CD4-positive, alpha-beta T cell treated with Interleukin-4 for 1 hour (primary cell): ENCODE measurements at places on chromosomes 4 and X.

GRCh38 chr4:26473893-26474292, 16.4 kb downstream of the CCKAR start:
- DNase-seq: no peak

GRCh38 chr4:135256111-135256510, 1054.5 kb upstream of the PABPC4L start:
- DNase-seq: no peak

GRCh38 chr4:63308697-63309096, 1100.6 kb downstream of the TECRL start:
- no peak for DNase-seq

GRCh38 chrX:14964500-14964899, 91.3 kb downstream of the MOSPD2 start:
- no peak for DNase-seq

- no peak for DNase-seq
Observed at GRCh38 chr4:4772534-4772933, 86.9 kb upstream of the MSX1 start.

DNA sequence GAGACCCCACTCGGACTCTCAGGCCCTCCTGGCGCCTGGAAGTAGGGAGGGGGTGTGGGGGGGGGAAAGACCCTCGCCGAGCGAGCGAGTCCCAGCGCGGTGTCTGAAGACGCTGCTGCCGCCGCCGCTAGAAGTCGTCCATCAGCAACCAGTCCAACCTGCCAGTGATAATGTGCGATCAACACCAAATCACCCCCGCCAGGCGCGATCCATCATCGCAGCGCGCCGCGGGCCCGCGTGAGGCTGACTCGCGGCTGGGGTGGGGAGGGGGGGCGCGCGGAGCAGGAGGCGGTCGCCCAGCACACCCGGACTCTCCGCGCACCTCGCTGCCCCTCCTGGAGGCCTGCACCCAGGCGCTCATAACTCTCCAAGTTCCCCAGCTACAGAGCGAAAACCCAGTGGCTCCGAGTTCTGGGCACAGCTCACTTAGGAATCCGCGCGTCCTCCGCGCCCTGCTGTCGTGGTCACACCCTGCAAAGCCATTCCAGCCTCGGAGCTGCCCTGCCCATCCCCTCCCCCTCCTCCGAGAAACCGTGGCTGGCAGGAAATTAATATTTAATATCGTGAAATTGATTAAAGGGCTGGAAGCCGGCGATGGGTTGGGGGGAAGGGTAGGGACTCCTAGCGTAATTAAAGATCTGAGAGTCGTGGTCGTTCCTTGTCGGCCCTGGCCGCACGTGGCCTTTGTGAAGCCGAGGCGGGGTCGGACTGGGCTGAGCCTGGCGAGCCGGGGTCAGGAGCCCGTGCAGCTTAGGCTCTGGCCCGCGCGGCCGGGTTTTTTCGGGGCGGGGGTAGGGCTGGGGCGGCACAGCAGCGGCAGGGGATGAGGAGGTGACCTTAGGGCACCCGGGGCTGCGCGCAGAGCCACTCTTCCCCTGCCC, 58.1 kb upstream of the BCOR start:
- DNase-seq: no peak

- DNase-seq: no peak
Observed at GRCh38 chr4:170386511-170386910, 296.8 kb upstream of the AADAT start.

- no peak for DNase-seq
Observed at GRCh38 chr4:178871476-178871875, 1429.2 kb upstream of the AGA start.

DNA sequence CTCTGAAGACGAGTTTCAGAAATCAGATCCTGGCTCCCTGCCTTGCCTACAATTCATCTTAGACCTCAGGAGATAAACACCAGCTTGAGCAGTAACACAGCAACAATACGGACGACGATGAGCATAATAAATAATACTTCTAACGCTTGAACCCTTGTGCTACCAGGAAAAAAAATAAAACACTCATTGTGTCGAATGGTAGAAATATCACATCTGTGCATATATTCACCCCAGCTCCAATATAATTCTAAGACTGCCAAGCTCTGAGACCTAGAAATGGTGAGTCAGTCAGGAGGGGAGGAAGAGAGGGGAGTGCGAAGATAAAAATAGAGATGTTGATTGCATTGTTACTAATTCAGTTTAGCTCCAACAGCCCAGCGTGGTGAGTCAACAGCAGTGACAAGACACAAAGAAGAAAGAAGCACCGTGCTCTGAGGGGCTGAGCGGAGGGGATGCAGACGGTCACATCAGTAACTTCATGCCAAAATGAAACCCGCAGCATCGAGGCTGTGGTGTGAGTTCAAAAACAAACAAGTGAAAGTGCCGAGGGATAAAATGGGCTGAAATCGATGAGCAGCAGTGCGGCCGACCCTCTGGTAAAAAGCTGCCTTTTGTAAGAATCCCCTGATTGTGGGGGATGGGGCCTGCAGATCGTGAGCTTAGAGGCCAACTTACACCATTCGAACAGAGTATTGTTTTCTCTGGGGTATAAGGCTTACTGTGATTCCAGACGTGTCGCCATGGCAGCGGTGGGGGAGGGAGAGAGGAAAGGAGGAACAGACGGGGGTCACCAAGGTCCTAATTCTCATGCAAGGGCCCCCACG, 150.4 kb downstream of the MGST2 start:
- DNase-seq: peak; percentile 52

DNA sequence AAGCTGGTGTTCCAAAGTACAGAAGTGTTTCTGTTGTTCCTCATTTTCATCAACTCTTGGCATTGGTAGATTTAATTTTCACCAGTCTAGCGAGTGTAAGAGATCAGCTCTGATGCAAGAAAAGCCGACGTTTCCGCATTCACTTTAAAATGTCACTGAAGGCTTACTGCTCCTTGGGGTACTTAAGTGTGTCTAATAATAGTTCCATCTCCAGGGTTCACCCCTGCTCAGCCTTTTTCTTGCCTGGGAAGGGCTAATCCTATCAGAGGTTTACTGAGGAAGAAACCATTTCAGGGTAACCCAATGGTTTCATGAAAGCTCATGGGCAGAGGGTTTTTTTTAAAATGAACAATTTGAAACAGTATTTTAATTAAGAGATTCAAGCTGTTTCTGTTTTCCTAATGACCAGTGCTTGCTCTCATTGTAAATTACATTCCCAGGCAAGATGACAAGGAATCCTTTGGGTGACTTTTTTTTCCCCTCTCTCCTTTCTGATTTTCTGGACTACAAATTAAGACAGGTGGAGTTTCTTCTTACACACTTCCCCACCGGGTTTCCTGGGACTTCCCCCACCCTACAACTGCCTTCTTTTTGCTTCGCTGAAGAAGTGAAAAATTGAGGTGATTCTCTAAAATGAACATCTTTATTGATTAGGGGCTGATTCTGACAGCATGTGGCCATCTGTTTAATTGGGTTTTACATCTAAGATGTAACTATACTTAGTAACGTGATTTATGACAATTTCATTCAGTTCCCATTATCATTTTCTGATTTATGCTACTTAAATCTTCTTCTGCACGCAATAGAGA, 78.7 kb upstream of the CBLL2 start:
- no peak for DNase-seq

GRCh38 chr4:80526697-80527096, 191.2 kb downstream of the CFAP299 start:
- DNase-seq: no peak

DNA sequence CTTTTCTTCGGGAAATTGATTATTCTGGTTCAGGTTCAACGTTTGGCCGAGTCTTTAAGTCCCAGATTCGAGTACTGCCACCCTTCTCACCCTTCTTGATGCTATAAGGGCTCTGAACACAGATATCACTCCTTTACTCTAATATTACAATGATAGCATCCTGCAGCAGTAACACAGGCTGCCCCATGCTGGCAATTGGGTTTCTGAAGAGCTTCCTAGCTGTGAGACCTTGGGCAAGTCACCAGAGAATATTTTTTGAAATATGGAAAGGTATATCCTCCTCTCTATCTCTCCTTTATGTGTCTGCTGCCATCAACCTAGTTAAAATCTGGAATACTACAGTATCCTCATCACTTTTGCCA, 297 bp upstream of the MTMR8 start:
- DNase-seq: no peak

DNA sequence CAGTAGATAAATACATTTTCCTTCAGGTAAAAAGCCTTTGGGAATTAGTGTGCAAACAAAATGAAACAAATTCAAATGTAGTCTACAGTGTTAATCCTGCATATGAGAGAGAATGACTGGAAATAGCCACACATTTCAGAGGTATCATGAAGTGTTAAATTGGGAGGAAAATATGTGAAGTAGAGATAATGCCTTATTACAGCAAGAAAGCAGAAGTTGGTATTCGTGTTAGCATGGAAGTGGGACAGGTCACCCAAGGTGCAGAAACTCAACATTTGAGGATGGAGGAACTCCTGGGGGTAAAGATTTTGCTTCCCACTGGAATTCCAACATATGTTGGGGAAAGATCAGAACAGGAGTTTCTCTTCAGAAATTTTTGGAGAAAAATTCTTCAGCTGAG, 51.3 kb downstream of the EMCN start:
- no peak for DNase-seq

DNA sequence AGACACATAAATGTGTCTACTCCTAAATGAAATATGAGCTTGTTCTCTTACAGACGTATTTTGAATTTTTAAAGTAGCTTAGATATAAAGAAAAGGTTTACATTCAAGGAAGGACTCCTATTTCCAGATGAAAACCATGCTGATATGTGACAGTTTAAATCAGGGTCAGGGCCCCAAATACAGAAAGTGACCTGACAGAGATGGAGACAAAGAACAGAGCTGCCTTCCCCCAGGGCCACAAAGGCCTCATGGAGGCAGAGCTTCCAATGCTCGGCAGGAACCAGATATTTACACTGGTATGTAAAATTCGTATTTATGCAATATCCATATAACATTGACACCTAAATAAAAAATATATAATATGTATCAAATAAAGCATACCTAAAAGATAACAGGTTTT, 124.0 kb downstream of the PRDM5 start:
- DNase-seq: no peak

- DNase-seq: no peak
Observed at GRCh38 chr4:128636906-128637305, 172.6 kb upstream of the JADE1 start.

GRCh38 chrX:5857232-5857631, 371.4 kb downstream of the NLGN4X start:
- no peak for DNase-seq

DNA sequence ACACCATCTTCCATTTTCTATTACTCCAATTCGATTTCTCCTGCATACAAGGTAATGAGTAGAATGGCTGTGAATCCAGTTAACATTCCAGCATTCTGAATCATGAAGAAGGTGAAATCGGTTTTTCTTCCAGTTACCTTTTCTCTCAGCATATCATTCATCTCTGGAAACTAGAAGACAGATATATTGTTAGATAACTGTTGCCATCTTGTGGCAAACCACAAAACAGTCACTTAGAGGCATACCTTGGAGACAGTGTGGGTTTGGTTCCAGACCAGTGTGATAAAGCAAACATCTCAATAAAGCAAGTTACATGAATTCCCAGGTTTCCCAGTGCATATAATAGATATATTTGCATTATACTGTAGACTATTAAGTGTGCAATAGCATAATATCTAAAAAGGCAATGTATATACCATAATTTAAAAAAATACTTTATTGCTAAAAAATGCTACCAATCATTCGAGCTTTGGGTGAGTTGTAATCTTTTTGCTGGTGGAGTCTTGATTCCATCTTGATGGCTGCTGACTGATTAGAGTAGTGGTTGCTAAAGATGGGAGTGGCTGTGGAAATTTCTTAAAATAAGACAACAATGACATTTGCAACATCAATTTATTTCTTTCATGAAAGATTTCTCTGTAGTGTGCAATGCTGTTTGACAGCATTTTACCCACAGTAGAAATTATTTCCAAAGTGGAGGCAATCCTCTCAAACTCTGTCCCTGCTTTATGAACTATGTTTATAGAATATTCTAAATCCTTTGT, 82.1 kb downstream of the SLC39A8 start:
- DNase-seq: peak; percentile 39

DNA sequence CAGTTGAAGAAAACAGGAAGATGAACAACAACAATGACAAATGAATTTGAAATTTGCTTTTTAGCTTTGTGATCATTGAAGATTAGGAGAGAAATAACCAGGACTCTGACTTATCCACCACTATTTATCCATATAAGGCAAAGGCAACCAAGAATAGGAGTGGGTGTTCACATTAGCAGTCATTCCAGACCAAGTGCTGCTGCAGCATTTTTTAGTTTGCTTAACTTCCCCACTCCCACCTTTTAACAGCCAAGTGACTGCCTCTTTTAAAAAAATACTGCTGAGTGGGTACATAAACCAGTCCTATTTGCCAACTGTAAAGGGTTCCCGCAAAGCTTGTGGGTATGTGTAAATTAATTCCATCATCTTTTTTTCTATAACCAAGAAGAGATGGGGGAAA, 230.9 kb downstream of the IQCM start:
- DNase-seq: no peak
